Activated CD8-positive, alpha-beta T cell treated with anti-CD3 and anti-CD28 coated beads, Interleukin-2, amount 10 ng/mL, durations not matched to agents 7 days and 5 days (primary cell): ENCODE measurements at places on chromosomes 5 and 9. TPM values are rescaled to one million over a fixed set of nuclear protein-coding genes. Genes with fewer than 3 reads are reported as not detected.

GRCh38 chr9:16039218-16039987 is 486.6 kb downstream of the CCDC171 start:
- DNase-seq: no peak

GRCh38 chr5:166651234-166651633 is 1640.2 kb upstream of the WWC1 start:
- no peak for DNase-seq

DNA sequence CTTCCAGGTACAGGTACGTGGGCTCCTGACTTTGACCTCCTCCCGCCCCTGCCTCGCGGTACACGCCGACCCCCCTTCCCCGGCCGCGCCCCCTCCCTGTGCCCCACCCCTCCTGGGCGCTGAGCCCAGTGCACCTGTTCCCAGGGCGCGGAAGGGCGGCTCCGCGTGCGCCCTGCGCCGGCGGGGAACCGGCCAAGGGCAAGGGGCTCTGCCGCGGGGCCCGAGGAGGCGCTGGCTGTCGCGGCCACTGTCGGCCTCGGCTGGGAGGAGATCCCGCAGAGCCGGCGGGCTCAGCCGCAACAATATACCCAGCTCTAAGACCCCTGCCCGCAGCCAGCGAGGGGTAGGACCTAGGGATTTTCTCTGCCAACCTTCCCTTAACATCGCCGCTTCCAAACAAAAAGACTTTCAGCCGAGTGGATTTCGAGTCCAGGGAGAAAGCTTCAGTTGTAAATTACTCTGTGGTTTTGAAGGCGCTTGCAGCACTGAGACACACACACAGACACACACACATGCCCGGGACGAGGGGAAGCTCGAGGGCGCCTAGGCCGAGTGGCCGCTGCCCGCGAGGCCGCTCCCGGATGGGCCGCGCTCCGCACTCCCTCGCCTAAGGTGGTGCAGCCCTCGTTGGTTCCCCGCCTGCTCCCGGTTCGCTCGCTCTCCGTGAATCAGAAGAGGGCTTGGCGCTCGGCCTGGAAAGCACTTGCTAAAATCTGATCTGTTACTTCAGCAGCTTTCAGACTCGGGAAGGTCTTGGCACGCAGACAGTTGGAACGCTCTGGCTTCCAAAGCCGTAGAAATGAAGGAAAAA is 1.2 kb downstream of the FGF18 start:
- DNase-seq: no peak

GRCh38 chr5:573976-574375 is 38.2 kb upstream of the CEP72 start:
- DNase-seq: no peak

CBY3 gene
- total RNA-seq: 0.55 TPM

FCHSD1 gene
- total RNA-seq: 47.8 TPM

OR1J2 gene
- not detected for total RNA-seq
